H1 (cell line): ENCODE measurements at places on chromosomes 16 and 17. TPM values are rescaled to one million over a fixed set of nuclear protein-coding genes. Genes with fewer than 3 reads are reported as not detected.

The HAS3 gene
- 64.4 and 69.6 TPM in 2 replicates for total RNA-seq

The CASKIN2 gene
- 28.9 and 32.3 TPM in 2 replicates for total RNA-seq

The HEXIM2 gene
- 13.2 and 13.9 TPM in 2 replicates for total RNA-seq

The TBC1D3C gene
- not detected in 2 replicates for total RNA-seq

The UMOD gene
- not detected in 2 replicates for total RNA-seq

The SLC9A5 gene
- 7.9 and 8.5 TPM in 2 replicates for total RNA-seq

The MAF gene
- 2.7 TPM in 2 replicates for total RNA-seq

The GLP2R gene
- not detected in 2 replicates for total RNA-seq

The GDPD3 gene
- total RNA-seq: 1.5 TPM in 1 of 2 replicates, not detected in the other

The FZD2 gene
- total RNA-seq: 17.0 and 17.6 TPM in 2 replicates

The TLCD1 gene
- total RNA-seq: 40.7 and 45.3 TPM in 2 replicates

The ADAD2 gene
- 1.3 and 1.6 TPM in 2 replicates for total RNA-seq

The TMEM235 gene
- total RNA-seq: 0.15 TPM in 1 of 2 replicates, not detected in the other

The SPATA32 gene
- total RNA-seq: not detected in 2 replicates

The ACD gene
- total RNA-seq: 34.8 and 35.8 TPM in 2 replicates

The BBS2 gene
- total RNA-seq: 11.6 and 12.3 TPM in 2 replicates

The KRTAP1-1 gene
- total RNA-seq: not detected in 2 replicates

The MRC2 gene
- 23.0 and 24.2 TPM in 2 replicates for total RNA-seq

The NRN1L gene
- total RNA-seq: 4.1 and 4.9 TPM in 2 replicates

The SLC12A3 gene
- not detected in 2 replicates for total RNA-seq

The SLC16A6 gene
- 0.08 and 0.22 TPM in 2 replicates for total RNA-seq

The CTRB2 gene
- total RNA-seq: not detected in 2 replicates

The C1QTNF8 gene
- not detected in 2 replicates for total RNA-seq

The PIRT gene
- total RNA-seq: not detected in 2 replicates

The NGFR gene
- 8.1 TPM in 2 replicates for total RNA-seq

The TELO2 gene
- 64.8 and 66.4 TPM in 2 replicates for total RNA-seq

The PRSS36 gene
- 1.3 TPM in 2 replicates for total RNA-seq
